ENCODE measurements at places on chromosomes 3 and 15.

GRCh38 chr3:43523454-43524053 is 98.3 kb downstream of the ANO10 start:
- peak; percentile 49 for DNase-seq

GRCh38 chr3:184373422-184373821 is 4.6 kb downstream of the THPO start:
- DNase-seq = no peak

GRCh38 chr15:48627260-48627940 is 18.1 kb downstream of the FBN1 start:
- DNase-seq = peak; percentile 85

- DNase-seq = no peak
Measured at GRCh38 chr15:82999426-82999825, 12.0 kb downstream of the C15orf40 start.

DNA sequence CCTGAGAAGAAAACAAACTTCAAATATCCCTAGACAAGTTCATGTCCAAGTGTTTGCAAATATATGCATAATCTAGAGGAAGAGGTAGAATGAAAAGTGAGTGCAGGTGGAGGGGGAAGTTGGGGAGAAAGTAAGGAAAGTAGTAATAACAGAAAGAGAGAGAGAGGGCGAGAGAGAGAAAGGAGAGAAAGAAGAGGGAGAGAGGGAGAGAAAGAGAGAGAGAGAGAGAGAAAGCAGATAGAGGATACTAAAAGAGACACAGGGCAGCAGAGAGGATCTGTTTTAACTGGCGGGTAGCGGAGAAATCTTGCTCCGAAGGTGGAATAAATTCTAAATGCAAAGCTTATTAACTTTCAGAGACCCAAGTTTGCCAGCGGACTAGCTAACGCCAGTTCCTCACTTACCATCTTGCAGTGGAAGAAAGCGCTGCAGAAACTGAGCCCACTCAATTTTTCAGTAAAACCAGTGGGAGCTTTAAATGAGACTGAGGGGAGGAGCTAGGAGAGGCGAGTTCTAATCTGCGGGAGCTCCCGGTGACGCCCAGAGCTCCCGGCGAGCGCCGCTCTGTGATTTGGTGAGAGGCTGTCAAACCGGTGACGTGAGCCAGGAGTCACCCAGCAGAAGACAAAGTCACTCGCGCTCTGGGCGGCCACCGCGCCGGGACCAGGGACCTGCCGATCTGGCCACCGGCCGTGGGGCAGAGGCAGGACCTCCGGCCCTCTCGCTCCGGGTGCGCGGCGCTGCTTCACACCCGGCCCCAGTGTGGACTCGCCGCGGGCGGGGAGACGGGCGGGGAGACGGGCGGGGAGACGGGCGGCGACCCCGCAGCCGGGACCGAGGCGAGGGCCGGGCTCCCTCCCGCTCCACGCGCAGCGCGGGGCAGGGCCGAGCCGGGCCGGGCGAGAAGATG is at the start of gene GMNC:
Gene GMNC, minus strand, starts transcription at position 486 of the 910 bp plus-strand sequence. Its CDS starts 79 bp downstream, at position 407.
- peak; percentile 47 for DNase-seq

Data from amniotic epithelial cell (primary cell).